ENCODE measurements at places on chromosomes 12 and 14.

DNA sequence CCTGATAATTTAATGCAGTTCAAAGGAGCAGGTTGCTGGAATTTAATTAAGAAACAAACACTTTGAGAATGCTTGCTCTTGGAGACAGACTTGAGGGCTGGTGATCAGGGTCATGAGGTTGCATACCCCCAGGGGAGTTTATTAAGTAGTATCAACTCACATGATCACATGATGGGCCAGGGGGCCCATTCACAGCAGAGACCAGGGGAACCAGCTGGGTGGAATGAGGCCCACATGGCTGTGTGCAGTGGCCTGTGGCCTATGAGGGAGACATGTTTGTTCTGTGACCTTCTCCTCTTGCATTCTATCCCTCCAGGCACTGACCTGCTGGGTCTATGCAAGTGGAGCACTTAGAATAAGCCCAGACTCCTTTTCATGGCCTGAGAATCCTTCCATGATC is 266.6 kb upstream of the PWP1 start:
- no peak for DNase-seq

DNA sequence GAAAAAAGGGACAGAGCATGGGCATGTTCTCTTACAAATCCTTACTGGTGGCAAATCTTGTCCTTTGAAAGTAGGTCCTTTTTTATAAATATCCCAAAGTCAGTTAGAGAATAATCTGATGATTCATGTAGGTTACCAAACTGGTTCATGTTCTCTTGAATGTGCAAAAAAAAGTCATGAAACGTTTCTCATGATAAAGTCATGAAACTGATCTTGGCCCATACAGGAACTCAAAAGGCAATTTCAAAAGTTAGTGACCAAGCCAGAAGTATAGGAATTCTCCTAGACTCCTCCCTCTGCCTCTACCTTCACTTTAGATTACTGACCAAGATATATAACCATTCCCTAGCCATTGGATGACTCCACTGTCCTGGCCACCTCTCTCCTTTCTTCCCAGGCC is 27.3 kb upstream of the SPTSSA start:
- no peak for DNase-seq

- DNase-seq, result no peak
These were observed 172.7 kb upstream of the OR4E1 start for GRCh38 chr14:21846227-21846885.

DNA sequence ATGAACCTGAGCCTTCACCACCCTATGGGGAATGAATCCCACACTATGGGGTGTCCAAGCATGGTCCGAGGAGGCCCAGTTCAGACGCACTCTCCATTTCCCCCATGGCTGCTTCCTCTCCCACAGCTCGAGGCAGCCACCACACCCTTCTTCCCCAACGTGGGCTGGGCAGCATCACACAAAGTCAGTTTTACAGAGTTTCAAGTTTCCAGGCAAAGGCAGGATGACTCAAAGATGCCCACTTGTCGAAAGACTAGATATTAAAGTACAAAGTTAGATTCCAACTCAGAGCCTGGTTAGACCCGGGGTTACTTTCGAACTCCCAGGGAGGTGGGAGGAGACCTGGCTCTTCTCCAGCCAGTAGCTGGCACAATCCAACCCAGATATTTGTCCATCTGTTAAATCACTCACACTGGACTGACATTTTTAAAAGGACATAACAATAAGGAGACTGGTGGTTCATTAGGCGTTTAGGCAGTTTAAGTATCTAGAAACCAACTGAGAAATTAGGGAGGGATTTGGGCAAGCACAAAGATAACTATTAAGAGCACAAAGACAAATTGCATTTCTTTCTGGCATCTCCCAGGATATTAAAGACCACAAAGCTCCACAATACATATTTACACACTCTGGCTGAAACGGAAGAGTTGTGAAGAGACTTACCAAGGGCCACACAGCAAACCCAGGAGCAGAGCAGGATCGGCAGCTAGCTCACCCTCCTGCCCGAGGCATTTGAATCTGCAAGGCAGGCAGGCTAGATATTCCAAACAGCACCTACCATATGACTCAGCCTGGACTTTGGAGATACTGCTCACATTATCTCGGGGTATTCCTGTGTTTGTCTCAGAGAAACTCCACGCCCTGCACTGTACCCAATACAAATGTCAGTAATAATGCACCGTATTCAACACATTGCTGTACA is 34.8 kb downstream of the TMCC3 start:
- DNase-seq, result peak; percentile 37

DNA sequence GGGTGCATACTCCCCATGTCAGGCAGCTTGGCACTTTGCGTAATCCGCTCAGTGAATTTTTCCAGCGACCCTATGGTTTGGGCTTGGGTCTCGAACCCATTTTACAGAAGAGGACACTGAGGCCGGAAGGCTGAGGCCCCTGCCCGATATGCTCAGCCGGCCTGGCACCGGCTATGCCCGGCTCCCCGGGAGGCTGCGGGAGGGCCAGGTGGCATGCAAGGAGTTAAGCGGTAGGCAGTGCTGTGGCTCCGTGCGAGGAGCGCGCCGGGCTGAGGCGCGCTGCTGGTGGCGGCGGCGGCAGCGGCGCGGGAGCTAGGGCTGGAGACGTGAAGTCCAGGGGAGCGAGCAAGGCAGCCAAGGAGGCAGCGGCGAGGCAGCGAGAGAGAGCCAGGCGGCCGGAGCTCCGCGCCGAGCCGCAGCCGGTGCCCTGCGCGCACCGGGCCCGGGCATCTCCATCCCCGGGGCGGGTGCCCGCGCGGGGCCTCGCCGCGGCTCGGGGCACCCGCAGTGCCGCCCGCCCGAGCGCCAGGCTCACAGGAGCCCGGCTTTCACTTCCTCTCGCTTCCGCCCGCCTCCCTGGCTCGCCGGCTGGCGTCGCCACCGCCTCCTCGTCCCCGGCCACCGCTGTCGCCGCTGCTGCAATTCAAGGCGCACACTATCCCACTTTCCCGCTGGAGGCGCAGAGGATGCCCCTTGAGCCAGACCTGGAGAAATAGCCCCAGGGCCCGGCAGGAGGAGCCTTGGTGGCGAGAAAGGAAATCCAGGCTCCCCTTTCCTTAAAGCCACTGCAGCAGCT is at the start of gene WSCD2:
Gene WSCD2, plus strand, starts transcription at position 272 of the 796 bp plus-strand sequence. CDS start 66,545 bp downstream, outside the sequence.
- no peak for DNase-seq

GRCh38 chr14:66717561-66718140 is 209.7 kb downstream of the GPHN start:
- DNase-seq, result no peak

DNA sequence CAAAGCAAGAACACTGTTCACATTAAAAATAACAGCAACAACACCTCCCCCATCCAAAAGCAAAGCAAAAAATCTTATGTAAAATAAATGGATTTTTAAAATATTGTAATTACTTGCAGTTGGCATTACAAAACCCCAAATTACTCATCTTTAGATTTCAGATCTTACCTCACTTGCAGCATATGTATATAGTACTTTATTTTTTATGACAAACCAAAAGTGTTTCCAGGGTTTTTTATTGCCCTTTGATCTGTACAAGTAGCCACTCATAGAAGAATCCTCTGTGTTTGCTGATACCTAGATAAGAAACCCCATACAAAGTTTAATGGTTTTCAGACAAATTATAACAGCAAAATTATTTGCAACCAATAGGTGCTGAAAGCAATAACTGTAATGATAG is 12.2 kb upstream of the NR2C1 start:
- DNase-seq, result no peak

- no peak for DNase-seq
These were observed 10.7 kb downstream of the EMG1 start for GRCh38 chr12:6981152-6982052.

DNA sequence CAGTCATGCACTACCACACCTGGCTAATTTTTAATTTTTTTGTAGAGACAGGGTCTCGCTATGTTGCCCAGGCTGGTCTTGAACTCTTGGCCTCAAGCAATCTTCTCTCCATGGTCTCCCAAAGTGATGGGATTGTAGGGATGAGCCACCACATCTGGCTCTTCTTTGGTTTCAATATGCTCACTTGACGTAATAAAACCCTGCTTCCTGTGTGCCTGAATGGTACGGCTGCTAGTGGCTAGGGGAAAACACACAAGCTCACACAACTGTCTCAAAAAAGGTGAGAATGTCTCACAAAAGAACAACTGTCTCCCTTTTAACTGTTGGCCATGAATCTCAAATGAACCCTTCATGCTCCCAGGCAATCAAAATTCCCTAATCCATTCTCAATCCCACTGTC is 15.0 kb downstream of the C1S start:
- no peak for DNase-seq

DNA sequence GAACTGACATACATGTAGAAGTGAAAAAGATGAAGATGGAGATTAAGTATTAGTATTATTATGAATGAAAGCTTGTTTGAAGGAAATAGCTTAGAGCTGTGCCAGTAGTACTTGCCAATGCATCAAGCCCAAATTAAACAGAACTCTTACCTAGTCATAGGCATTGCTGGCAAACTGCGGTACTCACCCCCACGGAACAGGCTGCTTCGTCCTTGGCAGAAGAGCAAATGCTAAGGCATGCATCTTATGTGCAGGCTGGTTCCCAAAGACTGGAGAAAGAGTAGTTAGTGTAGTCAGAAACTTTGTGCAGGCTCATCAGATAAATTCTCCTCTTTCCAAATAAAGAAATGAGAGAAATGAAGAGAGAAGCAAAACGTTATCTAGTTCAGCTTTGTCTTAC is 134.8 kb downstream of the CCDC59 start:
- DNase-seq, result peak; percentile 32

- no peak for DNase-seq
These were observed 674.1 kb upstream of the ATXN7L3B start for GRCh38 chr12:73863546-73863945.

DNA sequence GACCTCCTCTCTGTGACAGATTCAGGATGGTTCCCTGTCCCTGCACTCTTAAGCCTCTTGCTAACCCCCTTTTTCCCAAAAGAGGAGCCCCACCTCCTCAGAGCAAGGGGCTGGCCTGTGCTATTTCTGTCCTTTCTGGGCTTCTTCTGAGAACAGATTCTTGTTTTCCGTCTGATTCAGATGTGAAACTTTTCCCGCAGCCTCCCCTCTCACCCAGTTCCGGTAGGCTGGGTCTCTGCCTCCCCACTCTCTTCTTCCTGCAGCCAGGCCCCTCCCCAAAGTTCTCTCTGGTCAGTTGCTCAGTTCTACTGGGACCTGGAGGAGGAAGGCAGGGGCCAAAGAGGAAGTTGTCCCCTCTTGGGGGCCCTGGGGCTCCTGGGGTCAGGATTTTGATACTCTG is 11.8 kb downstream of the PDE1B start:
- DNase-seq, result no peak

DNA sequence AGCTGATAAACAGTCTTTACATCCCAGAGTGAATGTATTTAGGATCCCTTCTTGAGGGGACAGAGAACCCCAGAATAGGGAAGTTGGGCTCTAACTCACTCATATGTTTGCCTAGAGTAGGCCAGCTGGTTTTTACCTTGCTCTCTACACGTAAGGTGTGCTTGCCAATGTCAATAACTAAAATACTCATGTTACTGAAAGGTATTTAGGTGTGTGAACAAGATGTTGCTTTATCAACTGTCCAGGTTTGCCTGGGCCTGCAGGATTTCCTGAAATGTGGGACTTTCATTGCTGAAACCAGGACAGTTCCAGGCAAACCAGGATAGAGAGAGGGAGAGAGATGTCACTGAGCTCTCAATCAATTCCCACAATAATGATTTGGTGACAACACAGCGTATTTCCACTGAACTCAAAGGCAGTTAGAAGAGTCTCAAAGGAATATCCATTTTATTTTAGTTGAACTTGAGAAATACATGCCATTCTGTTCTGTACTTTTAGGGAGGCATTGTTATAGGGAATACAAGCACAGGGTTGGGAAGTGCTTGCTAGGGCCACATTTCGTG is 171.7 kb downstream of the NRXN3 start:
- no peak for DNase-seq

GRCh38 chr12:64459394-64459891 is 7.5 kb downstream of the TBK1 start:
- no peak for DNase-seq

DNA sequence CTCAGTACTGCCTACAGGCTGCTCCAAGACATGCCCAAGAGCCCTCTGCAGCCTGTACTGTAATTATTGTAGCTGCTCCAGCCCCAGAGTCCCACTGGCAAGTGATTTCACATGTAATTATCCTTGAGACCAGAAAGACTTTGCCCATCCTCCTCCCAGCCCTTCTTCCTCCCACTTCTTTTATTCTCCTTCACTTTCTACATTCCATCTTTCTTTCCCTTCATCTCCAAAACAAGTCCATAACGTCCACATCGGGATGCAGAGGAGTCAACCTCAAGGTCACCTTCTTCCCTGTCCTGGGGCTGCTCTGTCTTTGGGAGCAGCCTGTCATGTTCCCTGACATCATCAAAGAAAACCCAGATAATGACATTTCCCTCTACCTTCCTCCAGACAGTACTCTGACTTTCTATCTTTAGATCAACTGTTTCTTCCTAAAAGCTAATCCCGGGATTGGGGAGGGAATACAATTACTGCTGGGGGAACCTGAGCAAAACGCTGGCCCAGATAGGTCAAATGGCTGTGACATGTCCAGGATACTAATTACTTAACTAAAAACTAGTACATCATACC is 39.1 kb downstream of the SLC8A3 start:
- DNase-seq, result no peak

DNA sequence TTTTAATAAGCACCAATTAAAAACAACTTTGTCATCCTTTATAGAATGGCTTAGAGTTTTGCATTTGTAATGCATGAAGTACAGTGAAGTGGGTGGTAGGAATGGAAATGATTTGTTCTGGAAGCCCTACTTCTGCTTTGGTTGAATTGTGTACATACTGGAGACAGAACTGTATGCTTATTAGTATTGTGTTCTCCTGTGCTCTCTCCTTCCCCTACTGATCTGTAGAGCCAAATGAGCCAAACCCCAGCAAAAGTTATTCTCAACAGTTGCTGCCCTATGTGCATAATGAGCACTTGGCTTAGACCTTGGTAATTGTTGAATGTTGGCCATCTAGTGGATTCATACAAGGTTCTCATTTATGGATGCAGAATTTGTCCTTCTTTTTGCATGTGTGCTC is 916.1 kb downstream of the GALC start:
- DNase-seq, result no peak

GRCh38 chr12:21988619-21989018 is 47.4 kb upstream of the ABCC9 start:
- DNase-seq, result no peak

All from NCI-H446 treated with DMSO at 0.1 percent for 48 hours (cell line).